Activated CD8-positive, alpha-beta memory T cell treated with anti-CD3 and anti-CD28 coated beads for 4 hours (primary cell): ENCODE measurements at places on chromosomes 2 and 18.

DNA sequence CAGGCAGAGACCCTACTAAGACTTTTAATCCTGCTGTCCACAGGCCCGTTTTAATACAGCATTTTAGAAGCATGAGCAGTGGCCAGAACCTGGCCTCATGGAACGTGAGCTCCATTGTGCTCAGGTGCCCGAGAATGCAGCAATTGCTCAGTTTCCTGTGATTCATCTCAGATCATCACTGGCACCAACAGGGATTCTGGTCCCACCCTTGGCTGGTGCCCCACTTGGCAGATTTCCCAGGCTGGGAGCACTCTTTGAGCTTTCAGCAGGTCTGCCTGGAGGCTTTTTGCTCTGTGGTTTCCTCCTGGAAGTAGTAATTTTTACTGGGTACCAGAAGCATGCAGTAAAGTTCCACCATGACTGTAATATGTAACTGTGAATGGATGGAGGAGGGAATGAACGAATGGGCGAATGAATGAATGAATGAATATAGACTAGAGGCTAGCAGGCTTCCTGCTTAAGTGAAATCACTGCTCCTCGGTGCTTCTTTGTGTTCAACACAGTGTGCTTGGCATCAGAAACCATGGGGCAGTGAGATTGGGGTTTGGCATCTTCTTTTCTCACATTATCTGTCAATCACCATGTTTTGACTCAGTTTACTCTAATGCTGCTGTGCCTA is 312.9 kb downstream of the PRKCE start:
- DNase-seq: no peak

- no peak for DNase-seq
Observed at GRCh38 chr2:106899786-106900530, 14.0 kb upstream of the ST6GAL2 start.

- no peak for DNase-seq
Observed at GRCh38 chr2:125185691-125186270, 1160.7 kb downstream of the CNTNAP5 start.

GRCh38 chr2:216942016-216942415 is 82.2 kb upstream of the TNP1 start:
- DNase-seq: no peak

DNA sequence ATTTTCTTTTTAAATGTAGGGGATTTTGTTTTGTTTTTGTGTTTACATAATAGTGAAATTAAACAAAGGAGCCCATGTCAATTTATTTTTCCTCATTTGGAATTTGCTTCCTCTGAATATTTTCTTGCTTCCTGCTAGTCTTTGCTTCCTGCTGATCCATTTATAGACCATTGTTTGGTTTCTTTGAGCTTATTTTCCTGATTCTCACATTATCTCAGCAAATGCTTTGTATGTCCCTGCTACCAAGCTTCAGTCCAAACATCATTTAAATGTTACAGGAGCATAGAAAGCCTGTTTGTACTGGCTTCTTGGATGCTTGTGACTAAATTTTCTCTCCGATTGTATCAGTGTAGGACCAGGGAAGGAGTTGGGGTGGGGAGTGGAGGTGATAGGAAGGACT is 127.3 kb upstream of the IL1R2 start:
- no peak for DNase-seq
